Mammary epithelial cell (primary cell): ENCODE measurements at places on chromosomes 1 and 21.

DNA sequence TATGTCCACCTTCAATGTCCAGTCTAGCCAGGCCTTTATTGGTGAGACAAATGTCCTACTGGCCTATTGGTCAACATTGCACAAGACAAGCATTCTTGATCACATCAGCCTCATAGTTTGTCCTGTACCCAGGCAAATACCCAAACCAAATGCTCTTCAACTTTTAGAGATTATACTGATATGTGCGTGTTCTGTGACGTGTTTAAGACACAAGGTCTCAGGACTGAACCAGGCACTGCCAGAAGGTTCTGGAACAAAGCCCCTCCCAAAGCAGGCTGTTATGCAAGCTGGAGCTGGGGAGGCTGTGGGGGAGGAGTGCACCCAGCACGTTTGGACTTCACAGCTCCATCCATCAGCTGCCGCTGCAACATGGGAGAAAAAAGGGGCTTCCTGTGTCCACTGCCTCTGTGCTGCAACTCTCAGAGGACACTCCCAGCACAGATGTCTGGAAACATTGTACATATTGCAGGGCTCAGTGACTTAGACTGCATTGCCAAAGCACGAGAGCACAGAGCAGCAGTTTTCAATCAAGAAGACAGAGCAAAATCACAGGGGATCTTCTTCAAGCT, 45.9 kb downstream of the NID1 start:
- no peak for DNase-seq

- no peak for DNase-seq
Measured at GRCh38 chr1:52632732-52633290, at the start of gene SHISAL2A. SHISAL2A (plus strand) TSS chr1:52633168; CDS start chr1:52633494, 326 bp downstream.

GRCh38 chr1:111085676-111086075, 54.2 kb downstream of the DRAM2 start:
- no peak for DNase-seq

- no peak for DNase-seq
Measured at GRCh38 chr1:17687145-17687544, 68.0 kb upstream of the ACTL8 start.

DNA sequence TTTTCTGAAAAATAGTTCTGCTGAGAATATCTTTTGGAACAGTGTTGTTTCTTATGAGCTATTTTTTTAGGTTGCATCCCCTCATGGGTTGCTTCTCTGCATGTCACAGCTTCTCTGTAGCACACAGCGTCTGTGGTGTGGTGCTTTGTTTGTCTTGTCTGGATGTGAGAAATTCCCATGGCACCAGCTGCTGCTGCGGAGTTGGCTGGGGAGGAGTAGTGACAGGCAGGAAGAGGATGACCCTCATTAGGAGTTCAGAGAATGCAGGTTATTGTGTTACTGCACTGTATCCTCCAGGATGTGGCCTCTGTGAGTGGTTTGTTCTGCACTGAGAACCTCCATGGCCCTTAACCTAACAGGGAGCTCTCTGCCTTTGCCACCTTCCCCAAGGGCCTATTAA, 64.8 kb downstream of the TSEN15 start:
- DNase-seq: no peak
